ENCODE measurements at places on chromosomes 16 and 17.
A peak's percentile ranks its signal among the peaks of the same experiment; 100 is the strongest.

DNA sequence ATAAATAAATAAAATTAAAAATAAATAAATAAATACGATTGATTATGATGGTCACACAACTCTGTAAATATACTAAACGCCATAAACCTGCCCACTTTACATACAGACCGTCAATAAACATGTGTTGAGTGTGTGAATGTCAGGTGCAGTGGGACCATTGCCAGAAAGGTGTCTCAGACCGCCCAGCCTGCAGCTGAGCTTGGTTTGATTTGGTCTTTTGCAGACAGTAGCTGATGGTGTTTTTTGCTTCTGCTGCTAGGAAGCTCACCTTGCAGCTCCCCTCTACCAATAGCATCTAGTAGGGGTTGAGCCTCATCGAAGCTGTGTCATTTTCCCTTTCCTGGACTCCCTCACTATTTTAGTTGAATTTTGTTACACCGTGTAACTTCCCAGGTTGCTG is 23.5 kb downstream of the UBALD1 start:
- DNase-seq: no peak

GRCh38 chr16:75647112-75647491 is 363 bp downstream of the KARS1 start:
- DNase-seq: no peak

- no peak for DNase-seq
Observed at GRCh38 chr16:26913851-26914250, 152.9 kb upstream of the C16orf82 start.

- no peak for DNase-seq
Observed at GRCh38 chr17:82315703-82316358, 1.6 kb downstream of the CD7 start.

- peak; percentile 73 for DNase-seq
Observed at GRCh38 chr17:41800601-41801373, 11.0 kb downstream of the P3H4 start.

- no peak for DNase-seq
Observed at GRCh38 chr16:16063683-16064082, 114.3 kb downstream of the ABCC1 start.

- peak; percentile 64 for DNase-seq
Observed at GRCh38 chr17:6421700-6422604, 13.0 kb downstream of the AIPL1 start.

GRCh38 chr17:40556884-40557414 is 8.3 kb downstream of the CCR7 start:
- DNase-seq: no peak

- no peak for DNase-seq
Observed at GRCh38 chr17:11917415-11917814, 79.9 kb downstream of the ZNF18 start.

DNA sequence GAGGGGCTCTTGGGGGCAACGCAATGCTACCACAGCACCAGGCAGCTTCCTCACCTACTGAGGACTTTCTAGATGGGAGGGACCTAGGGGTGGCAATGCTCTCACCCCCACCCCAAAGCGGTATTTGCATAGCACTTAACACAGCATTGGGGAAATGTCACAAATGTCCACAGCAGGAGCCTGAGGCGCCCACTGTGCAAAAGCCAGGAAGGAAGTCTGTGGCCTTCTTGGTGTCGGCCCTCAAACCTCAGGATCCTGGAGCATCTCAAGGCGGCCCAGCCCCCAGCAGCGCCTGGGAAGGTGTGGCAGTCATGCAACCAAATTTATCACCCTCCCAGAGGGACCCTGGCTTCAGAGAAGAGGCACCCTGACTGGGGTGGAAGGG is 45.3 kb downstream of the WNT3 start:
- no peak for DNase-seq

DNA sequence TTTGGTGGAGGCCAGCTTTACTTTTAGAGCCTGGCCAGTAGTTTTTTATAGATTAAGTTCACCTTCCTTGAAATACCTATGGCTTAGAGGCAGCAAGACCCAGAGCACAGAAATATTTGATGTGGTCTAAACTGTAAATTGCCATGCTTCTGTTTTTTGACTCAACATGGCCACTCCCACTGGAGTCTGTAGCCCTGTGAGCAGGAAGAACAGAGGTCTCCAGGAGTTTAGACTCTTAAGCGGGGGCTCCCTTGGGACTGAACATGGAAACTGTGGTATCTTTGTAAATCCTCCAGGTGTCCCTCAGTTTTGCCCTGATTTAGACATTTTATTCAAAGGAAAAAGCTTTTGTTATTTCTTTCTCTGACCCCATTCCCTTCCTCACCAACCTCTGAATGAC is 145.6 kb downstream of the FTO start:
- DNase-seq: peak; percentile 15

DNA sequence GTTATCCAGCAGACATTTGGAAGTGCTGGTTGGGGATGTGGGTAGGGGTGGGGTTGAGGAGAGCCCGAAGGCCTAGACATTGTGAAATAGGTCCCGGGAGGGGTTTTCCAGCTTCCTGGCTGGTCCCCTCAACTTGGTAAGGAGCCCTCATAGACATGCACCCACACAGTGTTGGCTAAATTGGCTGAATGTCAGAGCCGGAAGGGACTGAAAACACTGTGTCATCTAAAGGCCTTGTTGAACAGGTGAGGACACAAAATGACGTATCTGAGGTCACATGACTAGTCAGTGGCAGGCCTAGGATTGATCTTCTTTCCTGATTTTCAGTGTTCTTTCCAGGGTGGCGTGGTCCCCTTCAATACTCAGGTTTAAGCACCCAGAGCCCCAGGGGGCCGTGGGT is 27.6 kb downstream of the ITGB3 start:
- no peak for DNase-seq

- peak; percentile 39 for DNase-seq
Observed at GRCh38 chr17:47776330-47777197, 43.5 kb downstream of the TBX21 start.

- DNase-seq: no peak
Observed at GRCh38 chr17:81237591-81238489, 1.0 kb downstream of the TEPSIN start.

DNA sequence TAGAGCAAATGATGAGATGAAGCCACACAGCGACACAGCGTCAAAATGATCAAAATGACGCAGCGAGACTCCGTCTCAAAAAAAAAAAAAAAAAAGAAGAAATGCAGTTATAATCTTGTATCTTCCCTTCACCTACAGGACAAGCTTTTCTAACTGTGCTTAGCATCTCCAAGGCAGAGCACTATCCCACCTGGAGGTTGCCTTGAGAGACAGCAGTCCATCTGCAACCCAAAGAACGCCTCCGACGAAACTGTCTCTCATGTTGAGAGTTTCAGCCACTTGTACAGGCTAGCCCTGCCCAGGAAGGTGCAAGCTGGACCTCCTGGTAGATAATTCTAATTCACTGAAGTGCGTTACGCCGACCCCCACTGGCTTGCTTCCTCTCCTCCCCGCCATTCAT is 46.7 kb upstream of the GCSH start:
- no peak for DNase-seq

- peak; percentile 76 for DNase-seq
Observed at GRCh38 chr16:30183233-30184095, at the start of gene CORO1A. CORO1A (plus strand) TSS chr16:30183602; CDS start chr16:30185210, 1,608 bp downstream.

DNA sequence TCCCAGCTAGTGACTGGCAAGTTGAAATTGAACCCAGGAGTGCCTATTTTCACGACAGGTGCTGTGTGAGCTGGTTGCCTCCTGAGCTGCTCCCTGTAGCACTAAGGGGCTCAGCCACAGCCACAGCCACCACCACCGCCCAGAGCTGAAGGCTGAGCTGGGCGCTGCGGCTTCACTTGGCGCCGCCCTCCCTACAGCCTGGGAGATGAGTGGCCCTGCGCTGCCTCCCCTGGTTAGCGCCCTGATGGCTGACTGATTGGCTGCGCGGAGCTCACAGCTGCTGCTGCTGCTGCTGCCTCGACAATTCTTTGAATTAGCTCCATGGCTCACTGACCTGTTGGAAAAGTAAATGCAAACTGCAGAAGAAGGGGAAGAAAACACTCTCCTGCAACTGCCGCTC is 91.8 kb upstream of the TMEM132E start:
- no peak for DNase-seq

GRCh38 chr16:10895053-10895946 is 18.3 kb downstream of the CIITA start:
- peak; percentile 53 for DNase-seq

- DNase-seq: peak; percentile 12
Observed at GRCh38 chr16:54631782-54632181, 298.9 kb upstream of the IRX5 start.

DNA sequence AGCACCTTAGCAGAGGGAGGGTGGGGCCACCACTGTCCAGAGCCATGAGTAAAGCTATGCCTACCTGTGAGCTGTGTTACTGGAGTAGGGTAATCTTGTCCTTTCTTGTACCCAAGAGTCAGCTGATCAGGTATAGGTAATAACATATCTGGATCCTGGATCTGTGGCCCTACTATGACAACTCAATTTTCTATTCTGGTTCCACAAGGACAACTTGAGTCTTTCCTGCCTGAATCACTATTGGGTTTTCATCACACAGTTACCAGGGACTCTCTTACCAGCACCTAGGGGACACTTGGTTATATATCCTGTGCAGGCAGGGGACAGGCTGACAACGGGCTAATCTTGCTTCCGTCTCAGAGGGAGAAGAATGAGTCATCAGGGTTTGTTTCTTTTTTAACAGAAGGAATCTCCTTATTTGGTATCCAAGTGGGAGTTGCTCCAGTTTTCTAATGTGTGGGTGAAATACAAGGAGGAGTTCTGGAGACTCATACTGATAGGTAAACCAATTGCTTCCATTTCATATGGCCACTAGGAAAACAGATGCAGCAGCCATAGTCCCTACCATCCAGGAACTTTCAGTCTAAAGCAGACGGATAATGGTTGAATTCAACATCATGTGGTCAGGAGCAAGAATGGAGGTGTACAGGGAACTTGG is 6.8 kb downstream of the ZNF267 start:
- peak; percentile 70 for DNase-seq

DNA sequence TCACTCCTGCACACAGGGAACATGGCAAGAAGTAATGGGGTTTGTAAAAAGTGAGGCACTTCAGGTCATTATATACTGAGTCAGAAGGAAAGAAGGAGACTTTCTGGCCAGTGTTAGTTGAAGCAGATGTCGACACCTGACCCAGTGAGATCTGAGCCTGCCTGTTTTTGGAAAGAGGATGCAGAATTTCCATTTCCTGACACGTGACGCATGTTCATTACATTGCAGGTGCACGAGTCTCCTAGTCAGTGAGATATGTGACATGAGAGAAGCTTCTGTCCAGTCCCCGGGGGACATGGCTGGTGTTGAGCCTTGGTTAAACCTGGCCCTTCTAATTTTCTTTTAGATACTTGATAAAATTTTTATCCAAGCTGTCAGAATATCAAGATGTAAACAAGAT is 62.3 kb downstream of the ELAC2 start:
- DNase-seq: no peak

DNA sequence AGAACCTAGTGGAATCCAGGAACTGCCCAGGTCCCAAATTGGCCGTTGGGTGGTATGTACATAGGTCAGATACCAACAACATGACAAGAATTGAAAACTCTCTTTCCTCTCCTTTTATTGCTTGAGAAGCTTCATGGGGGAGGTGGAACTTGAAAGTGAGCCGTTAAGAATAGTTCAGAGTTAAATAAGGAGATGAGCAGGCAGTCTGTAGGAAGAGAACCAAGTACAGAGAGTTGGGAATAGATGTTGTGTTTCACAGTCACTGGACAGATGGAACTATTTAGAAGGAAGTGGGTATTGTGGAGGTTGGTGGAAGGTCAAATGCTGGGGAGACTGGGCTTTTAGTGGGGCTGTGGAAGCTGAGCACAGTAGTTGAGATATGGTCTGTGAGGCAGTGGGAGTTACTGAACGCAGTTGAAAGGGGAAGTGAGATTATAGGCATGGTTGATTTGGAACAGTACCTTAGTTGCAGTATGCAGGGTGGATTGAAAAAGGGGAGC is 26.4 kb downstream of the ARHGAP44 start:
- DNase-seq: no peak

DNA sequence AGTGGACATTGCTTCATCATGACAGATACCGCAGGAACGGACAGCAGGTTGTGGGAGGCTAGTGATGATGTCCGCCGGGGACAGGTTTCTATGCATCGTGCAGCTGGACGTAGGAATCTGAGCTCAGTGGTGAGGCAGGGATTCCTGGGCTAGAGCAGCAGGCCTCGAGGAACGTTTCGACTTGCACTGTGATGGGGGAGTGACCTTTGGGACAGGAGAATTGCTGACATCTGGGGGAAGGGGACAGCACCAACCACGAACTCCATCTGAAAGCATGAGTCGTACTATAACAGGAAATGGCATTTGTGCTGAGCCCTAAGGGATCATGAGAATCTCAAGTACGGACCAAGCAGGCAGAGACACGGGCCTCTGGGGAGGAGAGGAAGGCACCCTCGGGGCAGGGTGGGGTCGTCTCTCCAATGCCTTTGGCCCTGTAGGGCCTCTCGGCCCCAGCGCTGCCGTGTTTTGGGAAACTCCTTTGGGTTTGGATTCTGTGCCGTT is 65.8 kb upstream of the ENDOV start:
- peak; percentile 35 for DNase-seq

GRCh38 chr16:7216719-7217118 is 115.9 kb upstream of the RBFOX1 start:
- no peak for DNase-seq

GRCh38 chr16:11361701-11362451 is 16.6 kb downstream of the RMI2 start:
- peak; percentile 36 for DNase-seq

- no peak for DNase-seq
Observed at GRCh38 chr16:30139583-30140481, 16.8 kb upstream of the MAPK3 start.

- no peak for DNase-seq
Observed at GRCh38 chr16:80684136-80684765, 120.1 kb downstream of the CDYL2 start.

GRCh38 chr17:42783062-42783790 is 2.8 kb downstream of the WNK4 start:
- peak; percentile 93 for DNase-seq

GRCh38 chr16:15592324-15592723 is 50.6 kb downstream of the MARF1 start:
- DNase-seq: no peak

- peak; percentile 31 for DNase-seq
Observed at GRCh38 chr16:4803401-4803844, 990 bp upstream of the ROGDI start.
